ENCODE measurements at places on chromosomes 5 and 9.

DNA sequence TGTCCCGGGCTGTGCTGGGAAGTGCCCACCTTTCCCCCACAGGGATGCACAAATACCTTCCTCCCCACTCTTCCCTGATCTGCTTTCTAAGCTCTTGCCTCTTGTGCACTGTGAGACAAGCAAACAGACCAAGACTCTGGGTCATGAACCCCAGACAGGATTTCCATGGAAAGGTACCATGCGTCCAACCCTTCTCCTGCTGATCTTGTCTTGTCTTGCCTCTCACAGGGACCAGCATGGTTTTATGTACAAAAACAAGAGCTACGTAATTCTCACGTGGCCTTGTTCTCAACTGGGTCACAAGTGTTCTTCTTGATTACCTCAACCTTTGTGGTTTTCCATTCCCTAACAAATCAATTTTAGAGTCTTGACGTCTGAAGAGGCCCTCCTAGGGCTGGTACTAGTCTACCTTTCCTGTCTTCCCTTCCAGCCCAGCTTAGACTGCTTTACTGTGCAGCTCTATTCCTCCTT is 176.5 kb upstream of the MAP3K1 start:
- peak; percentile 83 for DNase-seq

DNA sequence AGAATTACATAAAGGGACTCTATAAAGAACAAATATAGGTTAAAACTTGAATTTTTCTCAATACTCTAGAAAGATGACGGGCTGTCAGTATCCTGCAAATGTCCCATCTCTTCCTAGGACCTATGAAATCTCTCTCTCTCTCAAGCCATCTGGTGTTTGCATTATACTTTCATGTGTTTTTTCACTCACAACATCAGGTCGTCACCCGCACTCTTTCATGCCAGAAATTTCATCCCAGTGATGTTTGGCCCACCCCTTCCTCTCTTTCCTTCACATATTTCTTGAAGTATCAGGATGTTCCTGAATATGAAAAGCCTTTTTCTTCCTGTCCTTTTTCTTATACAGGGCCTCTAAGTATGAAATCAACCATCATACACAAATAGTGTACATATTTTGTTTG is 63.3 kb upstream of the GAS1 start:
- DNase-seq: no peak

GRCh38 chr9:81621785-81622259 is 67.5 kb downstream of the TLE1 start:
- no peak for DNase-seq

DNA sequence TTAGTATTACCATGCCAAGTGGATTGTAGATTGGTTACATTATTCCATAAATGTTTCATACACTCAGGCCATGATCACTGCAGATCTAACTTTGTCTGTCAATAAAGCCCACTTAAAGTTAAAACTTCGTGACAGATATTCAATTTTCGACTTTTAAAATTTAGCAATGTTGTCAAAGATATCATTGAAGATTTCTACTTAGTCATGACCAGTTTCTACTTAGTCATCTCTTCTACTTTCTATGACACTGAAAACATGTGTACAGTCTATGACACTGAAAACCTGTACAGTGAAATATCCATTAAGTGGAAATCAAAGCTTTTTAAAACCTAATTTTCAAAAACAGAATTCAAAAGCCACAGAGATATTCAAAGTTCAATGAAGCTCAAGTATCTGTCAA is 258.2 kb downstream of the MCTP1 start:
- DNase-seq: no peak

GRCh38 chr9:131721076-131721475 is 18.8 kb downstream of the RAPGEF1 start:
- no peak for DNase-seq

DNA sequence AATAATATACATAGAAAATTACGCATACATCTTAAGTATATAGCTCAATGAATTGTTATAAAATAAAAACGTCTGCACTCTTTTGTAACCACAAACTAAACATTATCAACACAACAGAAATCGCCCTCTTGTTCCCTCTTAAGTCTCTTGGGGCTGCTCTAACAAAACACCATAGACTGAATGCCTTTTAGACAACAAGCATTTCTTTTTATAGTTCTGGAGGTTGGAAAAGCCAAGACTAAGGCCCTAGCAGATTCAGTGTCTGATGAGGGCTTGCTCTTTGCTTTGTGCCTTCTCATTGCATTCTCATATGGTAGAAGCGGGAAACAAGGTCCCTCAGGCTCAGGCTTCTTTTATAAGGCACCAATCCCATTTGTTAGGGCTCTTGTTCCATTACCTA is 4.9 kb upstream of the IFNB1 start:
- DNase-seq: no peak

GRCh38 chr5:115736004-115736689 is 80.3 kb downstream of the CDO1 start:
- no peak for DNase-seq

- DNase-seq: no peak
These were observed 45.7 kb upstream of the GHR start for GRCh38 chr5:42377496-42377895.

DNA sequence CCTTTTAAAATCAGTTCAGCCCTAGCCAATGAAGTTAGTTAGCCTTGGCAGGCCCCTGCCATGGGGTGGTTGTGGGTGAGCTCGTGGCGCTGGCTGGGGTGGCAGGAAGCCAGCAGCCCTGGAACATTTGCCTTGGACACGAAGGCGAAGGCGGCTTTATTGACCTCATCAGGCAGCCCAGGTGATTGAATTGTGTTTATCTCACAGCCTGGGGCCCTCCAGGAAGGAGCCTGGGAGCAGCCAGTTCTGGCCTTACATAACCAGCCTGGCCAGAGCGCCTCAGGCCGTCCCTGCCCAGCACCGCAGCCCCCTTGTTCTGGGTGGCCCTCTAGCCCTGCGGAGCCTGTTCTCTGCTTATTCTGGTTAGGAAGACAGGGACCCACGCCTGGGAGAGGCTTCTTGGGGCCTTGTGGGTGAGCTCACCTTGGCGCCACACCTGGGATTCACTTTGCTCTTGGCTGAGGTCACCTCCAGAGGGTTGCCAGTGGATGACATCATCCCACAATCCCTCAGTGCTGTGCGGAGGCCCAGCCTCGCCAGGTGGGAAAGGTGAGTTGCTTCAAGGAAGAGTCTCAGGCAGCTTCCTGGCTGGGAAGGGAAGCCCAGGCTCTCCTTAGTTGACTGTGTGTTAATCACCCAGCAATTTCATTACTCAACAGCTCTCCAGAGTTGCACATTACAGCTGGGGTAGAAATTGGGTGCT is 54.4 kb upstream of the RPL26L1 start:
- no peak for DNase-seq

DNA sequence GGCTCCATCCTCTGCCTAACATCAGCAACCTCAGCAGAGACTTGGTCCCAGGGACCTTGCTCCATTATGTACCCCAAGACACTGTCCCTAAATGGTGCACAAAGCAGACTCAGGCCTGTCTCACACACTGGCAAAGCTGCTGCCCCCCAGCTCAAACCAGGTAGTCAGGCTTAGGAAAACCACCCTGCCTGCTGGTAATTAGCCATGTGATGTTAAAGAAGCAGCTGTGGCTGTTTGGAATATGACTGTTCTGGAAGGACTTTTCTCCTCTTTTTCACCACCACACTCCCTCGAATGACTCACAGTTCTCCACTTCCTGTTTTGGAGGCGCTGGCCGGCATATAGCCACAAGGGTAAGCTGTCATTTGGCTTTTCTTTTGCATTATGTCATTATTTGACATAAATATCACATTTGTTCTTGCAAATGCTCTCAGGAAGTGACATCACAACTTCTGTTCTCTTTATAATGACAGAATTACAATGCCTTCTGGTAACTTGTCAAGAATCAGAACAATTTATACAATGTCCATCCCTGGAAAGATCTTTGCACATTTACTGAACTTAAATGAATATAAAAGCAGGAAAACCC is 113.9 kb downstream of the SUSD1 start:
- peak; percentile 35 for DNase-seq

All from CD4-positive, alpha-beta T cell treated with Interleukin-1 beta for 1 hour (primary cell).